C1 segment of cervical spinal cord (tissue), 14 donors: ENCODE measurements at places on chromosomes 11 and 22.

DNA sequence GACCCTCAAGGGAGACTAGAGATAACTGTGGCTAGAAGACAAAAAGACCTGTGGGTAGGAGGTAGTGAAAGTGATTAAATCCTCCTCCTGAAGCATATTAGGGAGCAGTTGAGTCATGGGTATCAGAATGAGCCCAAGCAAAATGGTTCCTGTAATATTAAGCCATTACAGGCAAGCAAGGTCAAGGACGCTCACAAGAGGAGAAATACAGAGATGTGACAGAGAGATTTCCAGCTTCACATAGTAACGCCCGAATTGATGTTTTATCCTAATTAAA lies 77.7 kb downstream of the FAM76B start:
- no peak for DNase-seq

- no peak for DNase-seq
These were observed 118.2 kb downstream of the DSCAML1 start for GRCh38 chr11:117678658-117679406.

DNA sequence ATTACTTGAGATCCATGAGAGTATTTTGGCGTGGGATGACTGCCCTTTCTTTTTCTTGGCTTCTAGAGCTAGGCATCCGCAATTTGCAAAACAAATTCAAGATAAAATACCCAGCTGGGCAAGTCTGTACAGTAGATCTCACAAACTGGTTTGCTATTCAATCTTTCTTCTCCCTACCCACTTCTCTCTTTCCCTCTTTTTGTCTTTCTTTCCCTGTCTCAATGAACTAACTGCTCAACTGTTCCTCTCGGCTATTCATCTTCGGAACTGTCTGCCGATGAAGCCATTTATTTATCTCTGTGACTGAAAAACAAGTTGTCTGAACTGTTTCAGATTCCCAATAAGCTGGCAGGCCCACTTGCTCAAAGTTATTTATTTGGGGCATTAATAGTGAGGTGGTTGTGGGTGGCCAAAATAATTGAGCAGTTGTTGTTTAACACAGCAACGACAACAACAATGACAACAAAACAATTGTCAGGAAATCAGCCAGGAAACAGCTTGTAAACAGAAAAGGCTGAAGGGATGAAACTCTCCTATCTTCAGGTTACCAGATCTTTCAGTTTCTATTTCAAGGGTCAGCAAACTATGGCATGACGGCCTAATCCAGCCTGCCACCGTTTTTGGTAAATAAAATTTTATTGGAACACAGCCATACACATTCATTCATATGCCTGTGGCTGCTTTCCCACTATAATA lies 76.0 kb upstream of the MTMR2 start:
- no peak for DNase-seq

DNA sequence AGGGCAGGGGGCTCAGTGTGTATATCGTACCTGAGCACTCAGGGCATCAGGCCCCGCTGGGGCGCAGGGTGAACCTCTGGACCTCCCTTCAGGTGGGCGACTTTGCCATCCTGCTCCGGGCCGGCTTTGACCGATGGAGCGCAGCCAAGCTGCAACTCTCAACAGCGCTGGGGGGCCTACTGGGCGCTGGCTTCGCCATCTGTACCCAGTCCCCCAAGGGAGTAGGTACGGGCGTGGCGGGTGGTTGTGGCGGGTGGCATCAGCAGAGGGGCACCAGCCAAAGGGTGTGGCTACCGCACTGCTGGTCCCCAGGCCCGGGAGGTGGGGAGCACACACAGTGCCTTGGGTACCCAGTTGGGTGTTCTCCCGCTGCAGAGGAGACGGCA lies 6.3 kb downstream of the SLC39A13 start:
- no peak for DNase-seq

DNA sequence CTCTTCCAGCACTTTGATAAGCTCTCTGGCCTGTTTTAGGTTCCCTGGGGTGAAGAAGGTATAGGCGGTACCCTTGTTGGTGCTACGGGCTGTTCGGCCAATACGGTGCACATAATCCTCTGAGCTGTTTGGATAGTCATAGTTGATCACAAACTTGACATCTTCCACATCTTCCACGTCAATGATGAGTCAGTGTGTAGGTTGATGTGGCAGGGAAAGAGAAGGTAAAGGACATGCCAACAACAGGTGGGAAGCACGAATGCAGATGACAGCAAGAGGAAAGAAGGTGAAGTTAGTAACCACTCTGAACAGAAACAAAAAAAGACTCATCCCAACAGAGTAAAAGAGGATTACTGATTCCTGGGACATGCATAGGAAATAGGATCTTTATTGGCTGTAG lies 18.2 kb downstream of the DDX17 start:
- no peak for DNase-seq

DNA sequence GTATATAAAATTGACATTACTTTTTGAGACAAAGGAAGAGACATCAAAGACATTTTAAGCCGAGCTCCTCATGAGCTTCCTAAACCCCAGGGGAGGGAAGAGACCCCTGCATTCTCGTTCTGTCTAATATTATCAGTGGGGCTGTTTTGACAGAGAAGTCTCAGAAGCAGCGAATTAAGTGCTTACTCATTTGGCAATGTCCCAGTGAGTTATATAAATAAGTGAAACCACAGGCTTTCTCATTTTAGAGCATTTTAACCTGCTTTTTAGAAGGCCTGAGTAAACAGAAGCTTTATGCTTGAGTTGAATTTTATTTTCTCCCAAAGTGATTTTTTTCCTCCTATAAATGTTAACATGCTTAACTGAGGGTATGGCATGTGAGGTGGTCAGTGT lies 23.2 kb upstream of the C1QTNF4 start:
- no peak for DNase-seq
